ENCODE measurements at places on chromosomes 1 and 21. TPM values are rescaled to one million over a fixed set of nuclear protein-coding genes. Genes with fewer than 3 reads are reported as not detected.

The PTGER3 gene
- polyA plus RNA-seq = 66.3 TPM

The SCNM1 gene
- 40.1 TPM for polyA plus RNA-seq

The LIN28A gene
- polyA plus RNA-seq = 0.06 TPM

The OR6N1 gene
- not detected for polyA plus RNA-seq

The BLACAT1 gene
- 3.2 TPM for polyA plus RNA-seq

GRCh38 chr1:29380532-29380931 lies 144.2 kb downstream of the PTPRU start:
- DNase-seq = no peak

DNA sequence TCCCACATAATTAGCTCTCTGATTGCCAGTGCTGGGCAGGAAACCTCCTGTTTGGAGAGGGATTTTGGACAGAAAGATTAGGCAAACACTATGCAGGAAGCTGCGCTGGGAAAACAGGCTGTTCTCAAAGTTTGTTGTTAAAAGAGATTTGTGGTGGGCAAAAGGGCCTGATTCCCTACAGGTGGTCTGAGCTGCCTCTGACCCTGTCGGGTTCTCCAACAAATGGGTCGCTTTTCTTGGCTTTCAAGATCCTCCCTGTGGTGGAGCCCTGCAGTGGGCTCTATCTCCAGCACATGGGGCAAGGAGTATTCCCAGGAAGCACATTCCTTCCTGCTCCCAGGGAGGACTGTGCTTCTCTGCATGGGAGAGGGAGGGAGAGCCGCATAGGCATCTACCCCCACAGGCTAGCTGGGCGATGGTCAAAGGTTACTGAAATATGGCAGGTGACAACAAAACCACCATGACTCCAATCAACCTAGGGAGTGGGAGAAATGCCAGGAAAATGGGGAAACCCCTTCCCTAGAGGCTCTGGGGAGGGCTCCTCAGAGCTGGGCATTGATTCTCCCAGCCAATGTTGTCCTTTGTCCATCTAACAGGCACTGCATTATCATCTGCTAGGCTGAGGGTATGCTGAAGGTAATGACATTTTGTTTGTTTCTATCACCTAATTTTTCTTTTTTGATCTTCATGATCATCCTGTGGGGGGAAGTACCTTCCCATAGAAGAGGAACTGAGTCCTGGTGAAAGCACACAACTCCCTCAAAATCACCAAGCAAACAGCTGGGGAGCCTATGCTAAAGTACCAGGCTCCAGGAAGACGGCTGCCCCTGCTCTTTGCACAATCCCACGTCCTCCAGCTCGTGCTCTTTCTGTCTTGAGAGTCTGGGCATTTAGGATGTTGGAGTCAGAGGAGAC lies 85.3 kb downstream of the PLXNA2 start:
- no peak for DNase-seq

- DNase-seq = no peak
These were observed 155.7 kb downstream of the TM2D1 start for GRCh38 chr1:61569303-61569621.

DNA sequence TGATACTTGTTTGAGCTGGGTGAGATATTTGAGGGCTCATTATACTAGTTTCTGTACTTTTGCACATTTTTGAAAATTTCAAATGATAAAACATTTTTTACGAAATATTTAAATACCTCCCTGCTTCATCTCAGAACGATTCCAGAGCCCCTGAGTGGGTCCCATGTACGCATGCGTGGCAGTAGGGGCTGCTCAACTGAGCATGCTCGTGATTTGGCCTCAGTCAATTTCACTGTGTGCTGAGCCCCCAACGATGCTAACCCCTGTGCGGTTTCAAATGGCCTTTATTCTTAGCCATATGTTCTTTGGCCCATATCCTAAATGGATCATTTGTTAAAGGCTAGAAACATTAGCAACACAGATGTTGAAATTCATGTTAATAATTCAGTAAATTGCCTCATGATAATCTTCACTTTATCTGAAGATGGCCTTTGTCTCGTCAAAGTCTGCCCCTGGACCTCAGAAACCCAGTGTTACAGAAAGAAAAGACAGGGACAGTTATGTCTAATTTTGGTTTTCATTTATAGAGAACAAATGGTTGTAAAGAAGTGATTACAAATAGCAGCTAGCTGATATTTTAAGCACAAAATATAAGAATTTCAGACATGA lies 108.2 kb downstream of the MRPS6 start:
- DNase-seq = no peak

GRCh38 chr21:15247613-15248012 lies 182.8 kb upstream of the NRIP1 start:
- no peak for DNase-seq

DNA sequence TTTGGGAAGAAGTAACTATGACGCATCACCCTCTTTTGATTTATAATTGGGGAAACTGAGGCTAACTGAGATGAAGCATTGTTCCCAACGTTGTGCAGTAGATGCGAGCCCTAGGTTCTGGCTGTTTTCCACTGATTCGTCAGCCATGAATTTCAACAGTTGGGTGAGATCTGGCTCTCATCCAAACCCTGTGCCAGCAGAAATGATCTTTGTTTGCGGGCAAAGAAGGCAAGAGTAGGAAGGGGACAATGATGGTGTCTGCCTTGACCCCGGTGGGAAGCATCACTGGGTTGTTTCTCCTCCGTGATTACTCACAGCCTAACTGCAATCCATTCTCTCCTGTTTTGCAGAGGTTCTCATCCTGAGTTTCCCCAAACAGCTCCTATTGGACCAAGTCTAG lies 142.3 kb downstream of the MIS18A start:
- no peak for DNase-seq

DNA sequence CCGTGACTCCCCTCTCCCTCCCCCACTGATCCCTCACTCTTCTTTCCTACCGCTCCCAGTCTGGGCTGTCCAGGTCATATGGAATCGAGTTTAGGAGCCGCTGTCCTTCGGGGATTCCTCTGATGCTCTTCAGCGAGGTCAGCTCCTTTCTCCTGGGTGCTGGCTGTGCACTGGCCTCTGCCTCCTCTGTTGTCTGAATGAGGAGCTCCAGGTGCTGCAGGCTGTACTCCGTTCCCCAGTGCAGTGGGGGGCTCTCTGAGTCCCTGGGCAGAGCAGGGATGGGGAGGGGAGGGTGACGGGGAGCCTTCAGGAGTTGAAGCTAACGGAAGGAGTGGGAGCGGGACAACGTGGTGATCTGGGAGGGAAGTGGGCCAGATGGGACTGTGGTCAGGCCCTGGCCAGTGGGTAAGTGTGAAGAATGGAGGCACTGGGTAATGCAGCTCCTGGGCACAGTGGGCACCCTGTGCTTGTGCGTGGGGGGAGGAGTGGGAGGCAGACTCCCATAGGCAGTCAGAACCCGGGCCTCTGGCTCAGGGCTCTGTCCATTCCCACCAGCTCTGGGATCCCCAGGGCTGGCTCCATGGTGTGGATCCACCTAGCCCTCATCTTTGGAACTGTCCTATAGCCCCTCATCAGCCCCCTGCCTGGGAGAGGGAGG lies 59.5 kb upstream of the TLR5 start:
- no peak for DNase-seq

DNA sequence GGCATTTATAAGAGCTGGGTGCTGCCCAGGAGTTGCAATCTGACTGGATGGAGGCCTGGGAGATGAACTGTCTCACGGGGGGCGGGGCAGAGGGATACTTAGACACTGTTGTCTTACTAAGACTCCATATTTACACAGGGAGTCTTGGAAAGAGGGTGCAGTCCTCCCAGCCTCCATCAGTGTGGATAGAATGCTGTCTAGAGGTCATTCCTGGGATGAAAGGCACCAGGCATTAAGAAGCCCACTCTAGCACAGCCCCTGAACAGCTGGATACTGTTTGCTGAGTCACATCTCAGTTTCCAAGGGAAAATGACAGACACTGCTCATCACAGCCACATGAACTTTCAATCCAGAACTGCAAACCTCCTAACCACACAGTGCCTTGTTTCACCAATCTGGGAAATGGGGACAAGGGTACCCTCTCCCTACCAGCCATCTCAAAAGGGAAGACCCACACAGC lies 43.3 kb downstream of the SSBP3 start:
- no peak for DNase-seq

DNA sequence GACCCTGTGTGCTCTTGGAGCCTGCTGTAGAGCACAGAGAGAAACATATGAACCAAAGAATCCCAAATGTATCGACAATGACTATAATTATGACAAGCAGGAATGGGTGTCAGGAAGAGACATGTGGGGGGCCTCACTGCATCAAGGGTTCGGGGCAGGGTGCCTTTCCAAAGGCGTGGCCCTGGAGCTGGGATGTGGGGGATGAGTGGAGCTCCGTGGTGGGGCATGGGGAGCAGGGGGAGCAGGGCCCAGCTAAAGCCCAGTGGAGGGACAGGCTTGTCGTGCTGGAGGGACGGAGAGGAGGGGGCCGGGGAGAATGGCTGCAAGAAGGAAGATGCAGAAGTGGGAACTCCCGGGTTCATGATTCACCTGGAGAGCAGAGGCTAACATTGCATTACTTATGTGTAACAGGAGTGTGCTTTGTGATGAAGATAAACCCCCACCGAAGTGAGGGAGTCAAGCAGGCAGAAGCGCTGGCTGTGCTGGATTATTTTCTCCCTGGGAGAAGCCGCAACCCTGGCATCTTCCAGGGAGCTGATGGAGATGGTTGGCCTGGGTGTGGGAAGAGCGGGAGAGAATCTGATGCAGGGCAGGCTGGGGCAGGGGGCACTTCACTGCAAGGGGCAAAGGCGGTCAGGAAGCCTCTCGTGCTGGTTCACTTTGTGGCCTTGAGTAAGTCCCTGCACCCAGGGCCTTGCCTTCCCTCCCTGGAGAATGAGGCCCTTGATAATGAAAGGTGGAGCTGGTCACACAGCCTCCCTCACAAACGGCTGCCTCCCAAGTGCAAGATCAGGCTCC lies 124.6 kb upstream of the RUNX3 start:
- DNase-seq = no peak

DNA sequence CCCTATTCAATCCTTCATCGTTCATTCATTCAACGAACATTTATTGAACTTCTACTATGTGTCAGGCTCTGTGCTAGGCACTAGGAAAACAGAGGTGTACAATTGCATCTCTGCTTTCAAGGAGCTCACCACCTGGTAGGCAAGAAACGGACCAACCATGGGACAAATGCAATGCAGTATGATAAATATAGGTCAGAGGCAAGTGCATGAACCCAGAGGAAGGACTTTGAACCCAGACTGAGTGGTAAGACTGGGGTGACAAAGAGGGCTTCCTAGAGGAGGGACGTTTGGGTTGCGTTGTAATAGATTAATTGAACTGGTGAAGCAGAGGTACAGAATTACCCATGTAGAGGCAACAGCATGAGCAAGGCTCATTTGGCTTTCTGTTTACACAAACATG lies 16.4 kb downstream of the CD2 start:
- DNase-seq = no peak

GRCh38 chr1:196774175-196774574 lies 465 bp upstream of the CFHR3 start:
- no peak for DNase-seq
